Epithelial cell of esophagus (primary cell): ENCODE measurements at places on chromosomes 1 and 21.
A peak's percentile ranks its signal among the peaks of the same experiment; 100 is the strongest.

DNA sequence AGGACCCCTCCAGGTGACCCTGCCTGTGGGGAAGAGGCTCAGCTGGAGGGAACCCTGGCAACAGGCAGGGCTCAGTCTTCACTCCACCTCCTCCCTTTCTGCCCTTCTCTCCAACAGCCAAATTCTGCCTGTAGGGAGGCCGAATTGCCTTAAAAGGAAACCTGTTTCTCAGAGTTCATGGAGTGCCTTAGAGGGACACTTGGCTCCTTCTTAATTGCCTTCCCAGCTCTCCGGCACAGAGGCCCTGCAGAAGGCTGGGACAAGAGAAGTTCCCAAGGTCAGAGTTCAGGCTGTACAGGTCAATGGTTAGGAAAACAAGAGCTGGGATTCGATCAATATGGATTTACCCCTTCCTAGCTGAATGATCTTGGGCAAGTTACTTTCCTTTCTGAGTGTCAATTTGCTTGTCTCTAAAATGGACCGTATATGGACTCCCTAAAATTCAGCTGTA is 6.2 kb downstream of the CSRP1 start:
- DNase-seq, result no peak

GRCh38 chr1:32388641-32389040 is 5.6 kb downstream of the BSDC1 start:
- no peak for DNase-seq

- DNase-seq, result no peak
Observed at GRCh38 chr1:25580927-25581326, 35.7 kb upstream of the MAN1C1 start.

DNA sequence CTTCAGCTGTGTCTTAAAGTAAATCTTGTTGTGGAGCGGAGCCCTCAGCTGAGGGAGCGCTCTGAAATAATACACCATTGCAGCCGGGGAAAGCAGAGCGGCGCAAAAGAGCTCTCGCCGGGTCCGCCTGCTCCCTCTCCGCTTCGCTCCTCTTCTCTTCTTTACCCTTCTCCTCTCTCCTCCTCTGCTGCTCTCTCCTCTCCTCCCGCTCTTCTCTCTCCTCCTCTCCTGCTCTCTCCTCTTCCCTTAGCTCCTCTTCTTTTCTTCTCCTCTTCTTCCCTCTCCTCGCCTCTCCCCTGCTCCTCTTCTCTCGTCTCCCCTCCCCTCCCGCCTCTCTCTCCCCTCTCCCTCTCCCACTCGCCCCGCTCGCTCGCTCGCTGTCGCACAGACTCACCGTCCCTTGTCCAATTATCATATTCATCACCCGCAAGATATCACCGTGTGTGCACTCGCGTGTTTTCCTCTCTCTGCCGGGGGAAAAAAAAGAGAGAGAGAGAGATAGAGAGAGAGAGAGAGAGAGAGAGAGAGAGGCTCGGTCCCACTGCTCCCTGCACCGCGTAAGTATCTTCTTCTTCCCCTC is at the start of gene PROX1:
Gene PROX1 (plus strand): TSS at position 47 of the 580 bp plus-strand sequence. CDS start 8,563 bp downstream, outside the sequence.
- DNase-seq, result peak; percentile 85

GRCh38 chr1:173424782-173425407 is 52.2 kb upstream of the PRDX6 start:
- peak; percentile 77 for DNase-seq

GRCh38 chr1:12578860-12579422 is 39.1 kb downstream of the DHRS3 start:
- no peak for DNase-seq

- peak; percentile 17 for DNase-seq
Observed at GRCh38 chr1:42952303-42953001, 6.2 kb downstream of the SLC2A1 start.

- no peak for DNase-seq
Observed at GRCh38 chr1:74937176-74937575, 197.0 kb upstream of the LHX8 start.

DNA sequence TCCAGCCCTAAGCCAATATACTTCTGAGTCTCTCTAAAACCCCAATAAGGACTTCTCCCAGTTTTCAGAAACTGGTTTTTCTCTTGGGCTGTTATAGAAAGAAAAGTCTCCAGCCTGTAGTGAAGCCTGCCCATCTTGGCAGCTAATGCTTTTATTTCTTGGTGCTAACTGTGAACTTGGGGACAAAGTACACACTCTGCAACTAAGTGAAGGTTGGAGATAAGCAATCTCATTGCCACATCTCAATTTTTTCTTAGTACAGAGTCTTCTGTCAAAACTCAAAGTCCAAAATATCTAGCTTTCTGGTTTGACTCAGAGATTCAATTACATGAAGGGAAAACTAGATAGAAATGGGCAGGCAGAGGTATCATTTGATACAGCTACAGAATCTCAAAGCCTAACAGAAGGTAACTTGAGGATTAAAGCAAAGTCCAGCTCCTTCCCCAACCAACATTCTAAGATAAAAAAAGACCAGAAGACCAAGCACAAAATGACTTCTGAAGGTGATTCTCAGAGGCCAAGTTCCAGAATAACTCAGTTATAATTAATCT is 14.0 kb downstream of the AK2 start:
- no peak for DNase-seq

- DNase-seq, result no peak
Observed at GRCh38 chr1:240533154-240533780, 78.7 kb downstream of the GREM2 start.

DNA sequence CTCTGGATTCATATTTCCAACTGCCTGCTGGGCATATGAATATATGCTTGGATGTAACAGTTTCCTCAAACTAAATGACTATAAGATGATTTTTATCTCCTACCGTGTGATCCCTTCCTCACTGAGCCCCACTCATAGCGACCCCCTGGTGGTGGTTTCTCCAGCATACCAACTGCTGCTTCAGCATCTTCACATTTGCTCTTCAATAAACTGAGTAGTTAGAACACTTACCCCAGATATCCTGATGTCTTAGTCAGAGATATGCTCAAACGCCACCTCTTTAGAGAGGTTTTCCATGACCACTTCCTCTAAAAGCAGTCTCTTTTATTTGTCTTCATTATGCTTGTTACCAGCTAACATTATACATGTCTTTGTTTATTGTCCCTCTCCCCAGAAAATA is 10.2 kb upstream of the HNRNPR start:
- DNase-seq, result no peak

GRCh38 chr1:98698625-98699024 is 37.1 kb downstream of the SNX7 start:
- no peak for DNase-seq

- DNase-seq, result no peak
Observed at GRCh38 chr1:21323091-21323490, 32.8 kb upstream of the ECE1 start.

- DNase-seq, result no peak
Observed at GRCh38 chr1:43868741-43869067, 64.9 kb upstream of the ARTN start.

GRCh38 chr1:63928186-63929105 is 154.6 kb downstream of the ROR1 start:
- DNase-seq, result no peak

DNA sequence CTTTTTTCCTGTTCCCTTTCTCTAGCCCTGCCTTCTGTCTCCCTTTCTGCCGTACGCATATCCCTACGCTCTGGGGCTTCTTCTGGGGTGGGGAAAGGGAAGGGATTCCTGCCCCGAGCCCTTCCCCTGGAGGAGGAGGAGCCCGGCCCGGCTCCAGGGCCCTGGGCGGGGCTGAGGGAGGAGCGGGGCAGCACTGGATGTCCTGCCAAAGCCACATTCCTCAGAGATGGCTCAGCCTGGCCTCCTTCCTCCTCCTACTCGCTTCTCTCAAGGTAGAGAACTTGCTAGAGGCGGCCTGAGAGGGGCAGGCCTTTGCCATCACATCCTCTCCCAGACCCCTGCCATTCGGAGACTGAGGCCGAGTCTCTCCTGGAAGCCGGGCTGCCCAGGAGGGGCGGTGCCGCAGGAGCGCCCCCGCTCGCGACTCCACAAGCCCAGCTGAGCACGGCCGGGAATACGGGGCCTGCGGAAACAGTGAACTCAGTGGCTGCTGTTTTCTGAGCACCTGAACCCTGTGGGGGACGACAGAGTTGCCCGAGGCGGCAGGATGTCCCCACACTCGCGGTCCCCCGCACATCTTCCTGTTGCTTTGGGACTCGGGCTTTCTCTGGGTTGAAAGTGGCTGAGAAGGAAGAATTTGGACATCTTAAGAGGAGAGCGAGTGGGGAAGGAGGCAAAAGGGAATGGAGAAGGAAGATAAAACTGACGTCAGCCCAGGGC is 12.2 kb downstream of the ADAMTSL4 start:
- peak; percentile 99 for DNase-seq

DNA sequence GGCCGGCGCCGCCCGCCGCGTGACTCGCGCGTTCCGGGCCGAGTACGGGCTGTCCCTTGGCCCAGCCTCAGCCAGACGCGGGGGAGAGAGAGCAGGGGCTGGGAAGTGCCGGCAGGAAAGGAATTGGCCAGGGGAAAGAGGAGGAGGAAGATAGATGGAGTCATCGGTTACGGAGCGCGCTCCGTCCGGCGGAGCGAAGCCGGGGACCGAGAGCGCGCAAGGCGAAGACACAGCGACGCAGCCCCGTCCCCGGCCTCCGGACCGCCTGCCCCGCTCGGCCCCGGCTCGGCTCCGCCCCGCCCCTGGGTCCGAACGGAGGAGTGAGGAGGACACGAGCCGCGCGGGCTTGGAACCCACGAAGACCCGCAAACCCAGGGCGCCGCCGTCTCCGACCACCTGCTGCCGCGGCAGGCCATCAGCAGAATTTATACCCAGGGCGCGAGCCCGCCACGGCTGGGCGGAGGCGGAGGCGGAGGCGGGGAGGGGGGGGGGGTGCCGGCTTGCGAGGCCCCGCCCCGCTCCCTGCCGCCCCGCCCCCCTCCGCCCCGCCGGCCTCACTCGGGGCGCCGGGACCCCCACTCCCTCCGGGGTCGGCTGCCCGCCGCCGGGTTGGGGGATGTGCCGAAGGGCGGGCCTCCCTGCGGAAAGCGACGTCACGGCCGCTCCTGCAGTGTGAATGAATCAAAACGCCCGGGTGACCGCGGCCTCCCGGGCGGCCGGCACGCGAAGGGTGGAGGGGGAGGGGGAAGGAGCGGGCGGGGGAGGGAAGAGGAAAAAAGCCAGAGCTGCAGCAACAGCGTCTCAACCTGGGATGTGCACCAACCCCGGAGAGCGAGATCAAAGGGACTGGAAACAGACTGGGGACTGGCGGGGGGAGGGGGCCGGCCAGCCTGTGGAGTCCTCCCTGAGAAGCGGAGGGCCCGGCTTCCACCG is at the start of gene LHX4:
Gene LHX4 (plus strand): TSS at position 782 of the 933 bp plus-strand sequence. CDS start 266 bp downstream, outside the sequence.
- peak; percentile 25 for DNase-seq

- no peak for DNase-seq
Observed at GRCh38 chr1:240058049-240058448, 33.6 kb upstream of the FMN2 start.
